ENCODE measurements at places on chromosomes 1 and 21.
A peak's percentile ranks its signal among the peaks of the same experiment; 100 is the strongest.

GRCh38 chr1:213600879-213601278 lies 386.9 kb upstream of the PROX1 start:
- DNase-seq: no peak

GRCh38 chr1:54272772-54273091 lies 72.8 kb downstream of the MRPL37 start:
- no peak for DNase-seq

DNA sequence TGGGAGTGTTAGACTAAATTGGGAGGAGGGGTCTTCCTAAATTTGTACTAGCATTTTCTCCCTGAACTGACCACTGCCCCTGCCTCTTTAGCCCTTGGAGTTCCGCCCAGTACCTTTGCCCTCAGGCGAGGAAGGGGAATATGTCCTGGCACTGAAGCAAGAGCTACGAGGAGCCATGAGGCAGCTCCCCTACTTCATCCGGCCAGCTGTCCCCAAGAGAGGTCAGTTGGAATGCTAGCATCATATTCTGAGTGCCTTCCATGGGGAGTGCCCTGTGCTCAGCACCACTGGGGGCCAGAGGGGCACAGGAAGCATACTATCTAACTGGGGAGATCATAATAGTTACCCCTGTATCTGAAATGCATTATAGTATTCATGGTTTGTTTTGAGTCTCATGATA lies 10.7 kb downstream of the POLR3GL start:
- DNase-seq: no peak

DNA sequence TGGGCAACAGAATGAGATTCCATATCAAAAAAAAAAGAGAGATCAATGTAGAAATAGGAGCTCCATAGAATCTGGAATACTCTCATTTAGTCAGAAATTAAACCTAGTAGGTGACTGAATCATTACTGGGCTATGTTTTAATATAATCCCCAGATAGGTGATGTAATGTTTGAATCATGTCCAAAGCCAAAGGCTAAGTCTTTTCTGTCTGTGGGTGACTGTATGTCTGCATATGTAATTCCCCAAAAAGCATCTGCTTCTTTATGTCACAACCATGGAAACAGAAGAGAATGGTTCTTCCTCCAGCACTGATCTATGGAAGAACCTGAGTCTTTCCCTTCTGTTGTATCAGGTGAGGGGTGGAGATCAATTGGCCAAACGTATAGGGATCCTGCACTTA lies 5.8 kb downstream of the LAMC2 start:
- no peak for DNase-seq

DNA sequence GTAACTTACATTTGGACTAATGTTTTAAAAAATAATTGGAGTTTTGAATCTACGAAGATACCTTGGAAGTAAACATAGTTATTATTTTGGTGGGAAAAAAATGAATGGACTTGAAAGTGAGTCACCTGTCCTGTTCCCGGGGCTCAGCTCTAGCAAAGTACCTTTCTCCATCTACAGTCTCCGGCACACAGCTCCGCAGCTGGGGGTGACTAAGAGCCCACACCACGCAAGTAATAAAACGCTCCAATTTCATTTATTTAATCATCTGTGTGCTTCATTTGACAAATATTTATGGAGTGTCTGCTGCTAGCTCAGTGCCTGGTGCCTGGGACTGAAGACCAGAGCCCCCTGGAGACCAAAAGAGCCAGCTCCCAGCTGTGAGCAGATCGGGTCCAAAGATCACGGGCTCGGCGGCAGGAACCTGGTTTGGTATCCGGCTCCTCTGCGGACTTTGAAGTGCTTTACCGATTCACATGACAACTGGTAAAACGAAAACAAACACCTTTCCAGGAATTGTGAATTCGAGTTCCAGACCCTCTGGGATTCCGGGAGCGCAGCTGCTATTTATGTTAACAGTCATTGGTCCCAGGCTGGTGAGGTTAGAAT lies 1.7 kb upstream of the RIPK4 start:
- peak; percentile 68 for DNase-seq

DNA sequence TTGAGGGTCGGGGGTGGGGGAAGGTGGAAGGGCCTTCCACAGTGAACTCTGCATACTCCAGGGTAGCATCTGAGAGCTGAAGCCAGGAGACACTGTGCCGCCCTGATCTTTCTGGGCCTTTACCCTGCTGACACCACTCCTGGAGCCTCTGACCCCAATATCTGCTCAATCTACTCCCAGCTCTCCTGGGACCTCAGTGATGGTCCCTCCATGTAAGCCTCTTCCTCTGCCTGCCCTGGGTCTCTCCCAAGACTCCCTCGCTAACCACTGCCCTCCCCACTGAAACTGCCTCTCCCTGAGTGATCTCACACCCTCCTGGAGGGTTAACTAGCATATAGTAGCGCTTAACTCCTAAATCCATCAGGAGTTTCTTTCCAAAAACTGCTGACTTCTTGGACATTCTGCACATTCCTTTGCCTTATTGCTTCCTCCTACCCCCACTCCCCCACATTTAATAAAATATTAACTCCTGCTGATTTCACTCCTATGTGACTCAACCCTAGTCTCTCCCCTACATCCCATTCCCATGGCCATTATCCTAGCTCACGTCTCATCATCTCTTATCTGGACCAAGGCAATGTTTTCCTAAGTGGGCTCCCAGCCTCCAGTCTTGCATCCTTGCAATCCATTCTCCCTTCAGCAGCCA lies 145.6 kb downstream of the HMGB4 start:
- no peak for DNase-seq

Data from NCI-H1092 treated with DMSO at 0.1 percent for 48 hours (cell line).